Activated CD4-positive, alpha-beta T cell treated with anti-CD3 and anti-CD28 coated beads for 36 hours (primary cell): ENCODE measurements at places on chromosomes 3 and 15. TPM values are rescaled to one million over a fixed set of nuclear protein-coding genes. Genes with fewer than 3 reads are reported as not detected.

- DNase-seq, result no peak
These were observed at the start of gene PLA1A for GRCh38 chr3:119597548-119598288. Gene PLA1A (plus strand): TSS chr3:119597885. CDS start chr3:119597914, 29 bp downstream.

DNA sequence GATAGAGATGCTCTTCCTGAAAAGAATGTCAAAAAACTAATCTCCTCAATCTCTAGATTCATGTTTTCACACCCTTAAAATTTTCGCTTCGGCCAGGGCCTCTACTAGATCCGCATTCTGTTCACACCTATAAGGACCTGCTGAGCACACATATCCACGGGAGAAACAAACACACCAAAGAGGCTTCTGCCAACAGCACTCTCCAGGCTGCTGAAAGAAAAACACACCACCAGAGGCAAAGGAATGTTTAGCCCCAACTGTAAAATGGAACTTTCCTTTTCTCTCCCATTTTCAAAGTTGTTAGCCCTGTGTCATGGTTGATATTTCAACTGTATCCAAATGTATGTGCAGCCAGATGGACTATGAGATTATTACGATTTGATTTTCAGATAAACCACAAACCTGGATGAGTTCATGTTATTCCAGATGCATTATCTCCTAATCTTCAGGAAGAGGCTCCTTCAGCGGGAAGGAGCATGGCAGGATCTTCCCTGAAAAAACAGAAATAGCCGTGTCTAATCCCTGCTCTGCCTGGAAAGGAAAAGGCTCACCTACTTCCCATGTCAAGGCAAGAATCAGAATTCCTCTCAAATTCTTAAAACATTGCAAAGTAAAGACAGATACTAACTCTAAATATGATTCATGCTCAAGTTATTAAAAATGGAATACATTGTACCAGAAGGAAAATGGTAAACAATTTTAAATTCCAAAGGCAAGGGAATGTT is 442.7 kb upstream of the NR2F2 start:
- DNase-seq, result no peak

GRCh38 chr15:92059036-92059970 is 205.8 kb downstream of the SLCO3A1 start:
- no peak for DNase-seq

GRCh38 chr3:177725165-177725564 is 527.9 kb upstream of the TBL1XR1 start:
- DNase-seq, result no peak

DNA sequence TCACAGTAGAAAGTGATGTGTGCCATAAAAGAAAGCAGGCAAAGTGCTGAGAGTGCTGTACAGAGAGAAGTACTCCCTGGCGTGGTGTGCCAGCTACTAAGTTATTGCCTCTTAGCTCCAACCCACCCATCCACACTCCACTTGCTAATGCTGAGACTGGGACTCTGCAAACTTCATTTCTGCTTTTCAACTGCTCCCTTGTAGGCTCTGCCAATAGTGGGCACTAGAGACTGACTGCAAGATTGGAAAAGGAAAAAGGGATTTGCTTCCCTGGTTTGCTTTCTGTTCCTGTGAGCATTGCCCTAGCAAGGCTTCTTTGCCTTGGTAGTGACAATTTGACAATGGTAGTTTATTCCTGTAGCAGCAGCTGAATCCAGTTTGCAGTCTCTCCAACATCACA is 56.5 kb upstream of the TMEM108 start:
- no peak for DNase-seq

DNA sequence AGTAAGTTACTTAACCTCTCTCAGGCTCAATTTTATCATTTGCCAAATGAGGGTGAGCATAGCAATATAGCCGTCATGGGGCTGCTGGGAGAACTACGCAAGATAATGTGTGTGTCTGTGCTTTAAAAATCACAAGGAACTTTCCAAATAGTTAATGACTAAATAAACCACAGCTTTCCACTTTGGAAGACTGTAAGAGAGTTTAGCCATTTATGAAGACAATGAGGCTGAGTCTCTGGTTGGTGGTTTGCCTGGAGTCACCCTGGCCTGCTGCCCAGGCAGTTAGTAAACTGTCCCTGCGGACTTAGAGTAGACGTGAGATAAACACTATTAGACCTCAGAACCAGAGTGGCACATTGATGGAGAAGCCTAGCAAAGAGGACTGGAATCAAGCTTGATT is 357.7 kb downstream of the CLSTN2 start:
- no peak for DNase-seq

The USP50 gene
- not detected for total RNA-seq

The PPM1L gene
- 2.4 TPM for total RNA-seq
